ENCODE measurements at places on chromosomes 3 and 15.

DNA sequence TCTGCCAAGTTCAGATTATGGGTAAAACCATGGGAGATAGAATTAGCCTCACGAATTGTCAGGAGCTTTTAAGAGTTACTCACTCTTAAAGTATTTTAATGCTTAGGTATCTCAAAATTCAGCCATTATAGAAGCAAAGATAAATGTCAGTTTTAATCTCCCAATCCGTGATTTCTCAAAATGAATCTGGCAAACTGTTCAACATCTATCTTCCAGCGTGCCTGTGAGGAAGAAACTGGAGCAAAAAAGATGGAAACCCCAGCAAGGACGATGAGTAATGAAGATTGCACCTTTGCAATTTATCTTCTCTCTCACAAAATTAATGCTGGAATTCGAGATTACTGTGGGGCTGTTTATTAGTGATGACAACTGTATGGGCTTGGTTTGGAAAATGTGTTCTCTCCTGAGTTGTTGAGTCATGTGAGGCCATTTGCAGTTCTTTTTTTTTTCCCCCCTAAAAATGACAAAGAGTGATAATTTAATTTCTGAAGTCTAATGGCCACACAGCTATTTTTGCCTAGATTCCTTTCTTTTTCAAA is 70.5 kb downstream of the PYDC2 start:
- DNase-seq: no peak

- no peak for DNase-seq
These were observed 230.0 kb upstream of the ST8SIA2 start for GRCh38 chr15:92163641-92164040.

GRCh38 chr15:68875377-68876116 is 54.8 kb upstream of the SPESP1 start:
- DNase-seq: peak; percentile 29

GRCh38 chr15:41276831-41277230 is 45.8 kb downstream of the CHP1 start:
- no peak for DNase-seq

- DNase-seq: no peak
These were observed 41.5 kb downstream of the SAXO2 start for GRCh38 chr15:82303956-82304777.

DNA sequence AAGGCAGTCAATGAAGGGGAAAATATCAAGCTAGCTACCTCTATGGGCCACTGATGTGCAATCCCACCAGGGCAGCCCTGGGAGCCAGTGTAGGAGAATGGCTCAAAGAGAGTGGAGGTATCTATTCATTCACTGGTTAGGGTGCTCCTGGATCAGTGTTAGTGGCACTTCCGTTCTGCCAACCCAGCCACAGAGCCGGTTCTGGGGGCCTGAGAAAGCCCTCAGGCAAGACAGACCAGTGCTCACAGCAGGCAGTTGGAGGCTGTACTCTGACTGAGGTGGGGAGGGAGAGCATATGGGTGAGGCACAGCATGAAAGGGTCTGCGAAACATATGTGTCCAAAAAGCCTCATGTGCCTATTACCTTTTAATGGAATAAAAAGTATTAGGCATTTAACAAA is 109.3 kb downstream of the KCNMB2 start:
- no peak for DNase-seq

DNA sequence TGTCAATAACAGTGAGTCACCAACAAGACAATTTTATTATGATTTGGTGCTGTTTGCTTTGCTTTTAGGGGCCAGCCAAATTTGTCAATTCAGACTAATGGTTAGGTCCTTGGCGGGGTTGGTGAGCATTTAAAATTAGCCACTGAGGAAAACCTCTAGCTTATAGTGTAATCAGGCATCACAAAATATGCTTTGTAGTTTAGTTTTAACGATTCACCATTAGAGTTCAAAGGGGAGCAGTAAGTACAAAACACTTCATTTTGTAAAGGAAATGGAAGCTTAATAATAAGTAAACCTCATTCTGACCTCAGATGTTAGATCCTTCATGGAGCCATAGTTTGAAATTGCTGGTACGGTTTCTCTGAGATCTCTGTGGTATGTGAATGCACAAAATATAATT is 218.4 kb upstream of the GOLIM4 start:
- DNase-seq: no peak

- no peak for DNase-seq
These were observed 31.6 kb downstream of the EIF4E3 start for GRCh38 chr3:71693641-71694040.

DNA sequence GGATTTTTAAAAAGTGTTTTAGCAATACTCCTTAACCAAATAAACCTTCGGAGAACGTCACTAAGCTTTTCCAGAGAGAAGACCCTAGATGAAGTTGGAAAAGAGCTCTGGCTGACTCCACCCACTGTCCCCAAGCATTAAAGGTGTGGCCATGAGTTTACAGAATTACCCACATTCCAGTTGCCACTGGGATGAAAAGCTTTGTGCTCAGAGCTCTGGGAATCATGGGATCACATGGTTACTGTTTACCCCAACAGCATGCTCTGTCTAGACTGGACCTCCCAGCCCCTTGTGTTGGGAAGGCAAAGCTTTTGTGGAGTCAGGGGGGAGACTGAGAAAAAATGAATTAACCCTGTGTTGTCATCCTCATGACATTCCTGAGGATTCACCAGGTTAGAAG is 55.3 kb downstream of the CCK start:
- no peak for DNase-seq

DNA sequence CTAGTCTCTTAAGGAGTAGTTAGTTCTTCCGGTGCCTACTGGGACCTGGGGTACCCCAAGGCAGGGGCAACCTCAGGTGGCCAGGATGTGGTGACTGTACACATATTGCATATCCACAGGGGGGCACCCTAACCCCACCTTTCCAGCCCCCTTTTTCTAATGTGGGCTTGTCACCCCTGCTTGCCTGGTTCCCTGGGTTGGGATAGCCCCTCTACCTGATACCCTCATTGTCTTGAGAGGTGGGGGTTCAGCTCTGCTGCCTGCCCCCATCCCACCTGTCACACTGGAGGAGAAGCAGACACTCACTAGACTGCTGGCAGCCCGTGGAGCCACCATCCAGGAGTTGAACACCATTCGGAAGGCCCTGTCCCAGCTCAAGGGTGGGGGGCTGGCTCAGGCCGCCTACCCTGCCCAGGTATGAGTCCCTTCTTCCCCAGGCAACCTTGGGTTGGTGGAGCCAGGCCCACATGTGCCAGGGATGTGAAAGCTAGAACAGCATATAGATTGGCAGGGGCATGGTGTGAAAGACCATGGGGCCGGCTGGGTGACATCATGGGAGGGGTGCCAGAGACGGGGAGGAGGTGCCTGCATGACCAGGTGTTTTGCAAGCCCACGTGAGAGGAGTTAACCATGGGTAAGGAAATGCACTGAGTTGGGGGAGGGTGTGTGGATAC is 4.0 kb downstream of the GLYCTK start:
- peak; percentile 71 for DNase-seq

DNA sequence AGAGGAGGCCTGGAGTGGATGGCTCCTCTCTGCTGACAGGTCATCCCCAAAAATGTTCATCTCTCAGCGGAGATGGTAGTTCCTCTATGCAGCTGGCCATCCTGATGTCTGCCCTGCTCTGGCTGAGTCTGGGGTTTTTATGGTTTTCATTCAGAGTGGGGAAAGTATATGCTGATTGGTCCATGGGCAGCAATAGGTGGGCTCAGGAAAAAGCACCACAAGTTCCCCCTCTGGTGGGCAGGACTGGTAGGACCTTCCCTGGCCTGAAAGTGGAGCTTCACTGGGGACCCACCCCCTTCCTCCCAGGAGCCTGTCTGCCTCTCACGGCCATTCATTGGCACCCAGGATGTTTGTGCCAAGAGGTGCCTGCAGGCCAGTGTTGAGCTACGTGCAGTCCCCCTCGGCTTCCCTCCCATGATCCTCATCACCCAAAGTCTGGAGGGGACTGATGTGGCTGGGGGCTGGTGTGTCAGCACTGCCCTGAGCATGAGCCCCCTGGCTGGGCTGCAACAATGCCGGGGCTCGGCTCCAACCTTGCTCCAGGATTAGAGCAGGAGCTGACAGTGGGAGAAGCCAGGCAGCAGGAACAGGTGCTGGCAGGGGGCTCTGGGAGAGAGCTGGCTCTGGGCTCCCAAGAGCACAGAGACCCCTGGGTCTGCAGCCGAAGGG is 13.1 kb upstream of the BLOC1S6 start:
- DNase-seq: no peak

GRCh38 chr3:167969548-167969947 is 126.2 kb downstream of the GOLIM4 start:
- DNase-seq: no peak

GRCh38 chr3:105334138-105334882 is 32.4 kb upstream of the ALCAM start:
- no peak for DNase-seq

GRCh38 chr3:171956181-171956683 is 83.1 kb upstream of the FNDC3B start:
- no peak for DNase-seq

DNA sequence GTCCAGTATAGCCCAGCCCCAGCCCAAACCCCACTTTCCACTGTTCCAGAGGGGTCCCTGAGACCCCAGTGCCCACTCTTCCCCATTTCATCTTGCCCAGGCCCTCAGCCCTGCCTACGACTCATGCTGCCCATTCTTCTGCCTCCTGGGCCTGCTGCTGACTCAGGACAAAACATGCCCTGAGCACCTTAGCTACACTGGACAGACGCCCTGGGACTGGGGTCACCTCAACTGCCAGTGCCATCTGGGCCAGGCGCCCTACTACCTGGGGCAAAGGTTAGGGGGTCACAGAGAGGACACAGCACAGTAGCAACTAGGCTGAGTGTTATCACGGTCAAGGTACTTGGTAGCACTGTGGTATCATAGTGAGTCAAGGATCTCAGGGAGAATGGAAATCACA is 2.6 kb upstream of the LAMB2 start:
- DNase-seq: no peak

DNA sequence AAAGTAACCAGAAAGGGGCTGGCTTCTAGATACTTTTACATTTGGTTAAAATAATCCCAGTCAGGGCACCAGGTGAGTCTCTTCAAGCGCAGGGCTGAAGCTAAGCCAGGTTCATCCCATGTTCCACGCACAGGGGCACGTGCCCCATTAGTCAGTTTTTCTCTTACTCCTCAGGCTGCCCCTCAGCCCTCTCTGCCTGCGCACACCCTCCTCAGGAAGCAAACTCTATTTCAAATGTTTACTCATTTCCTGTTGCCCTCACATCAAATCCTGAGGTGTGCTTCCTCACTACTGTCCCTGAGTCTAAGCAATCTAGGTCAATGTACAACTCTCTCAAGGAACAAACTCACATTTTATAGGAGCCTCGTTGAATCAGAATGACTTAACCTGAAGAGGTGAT is 48.5 kb downstream of the THBS1 start:
- DNase-seq: peak; percentile 24

DNA sequence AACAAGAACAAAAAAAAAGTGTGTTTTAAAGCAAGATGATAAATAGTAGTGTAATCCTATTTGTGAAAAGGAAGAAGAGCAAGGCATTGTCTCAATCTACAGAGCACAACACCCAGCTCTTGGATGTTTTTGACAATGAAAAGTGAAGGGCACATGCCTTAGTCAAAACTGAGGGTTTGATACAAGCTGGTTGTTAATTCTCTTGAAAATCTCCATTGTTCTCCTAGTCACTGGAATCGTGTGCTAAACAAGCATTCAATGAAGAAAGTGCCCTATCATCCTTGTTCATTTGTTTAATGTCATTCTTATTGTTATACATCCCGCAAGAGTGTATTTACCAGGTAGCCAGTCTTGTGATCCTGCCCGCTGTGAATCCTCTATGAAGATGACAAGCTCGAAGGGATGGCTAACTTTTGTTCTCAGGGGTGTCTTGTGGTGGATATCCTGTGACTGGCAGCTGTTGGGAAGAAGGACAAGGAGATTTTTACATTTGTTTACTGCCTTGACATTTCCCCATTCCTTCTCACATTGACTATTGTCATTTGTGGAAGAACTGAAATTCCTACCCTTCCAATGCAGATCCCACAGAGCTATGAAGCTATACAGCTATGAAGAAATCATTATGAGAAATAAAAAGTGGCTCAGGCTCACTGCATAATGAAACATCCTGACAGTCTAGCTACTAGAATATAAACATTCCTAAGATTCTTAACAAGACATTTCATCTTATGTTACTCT is 175.9 kb downstream of the VGLL3 start:
- DNase-seq: no peak

GRCh38 chr3:113263778-113264177 is 52.4 kb downstream of the BOC start:
- DNase-seq: no peak

- DNase-seq: no peak
These were observed 101.7 kb upstream of the MANF start for GRCh38 chr3:51283421-51283820.

DNA sequence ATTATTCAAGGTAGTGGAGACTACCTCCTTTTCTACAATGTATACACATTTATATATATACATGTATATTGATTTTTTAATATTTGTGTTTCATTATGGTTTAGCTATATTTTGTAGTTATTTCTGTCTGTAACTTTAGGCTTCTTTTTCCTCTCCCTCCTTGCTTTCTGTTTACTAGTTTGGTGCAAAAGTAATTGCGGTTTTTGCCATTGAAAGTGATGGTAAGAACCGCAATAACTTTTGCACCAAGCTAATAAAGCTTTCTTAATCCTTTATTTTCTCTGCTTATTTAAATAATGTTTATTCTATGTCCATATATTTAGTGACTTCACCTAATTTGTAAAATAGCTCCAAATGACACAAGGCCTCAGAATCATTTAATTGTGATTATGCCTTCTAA is 195.3 kb upstream of the PLSCR5 start:
- no peak for DNase-seq

GRCh38 chr3:180749322-180749721 is 70.0 kb upstream of the CCDC39 start:
- DNase-seq: no peak

GRCh38 chr3:188432802-188433520 is 279.0 kb downstream of the LPP start:
- no peak for DNase-seq

- DNase-seq: no peak
These were observed 775.4 kb downstream of the ROBO1 start for GRCh38 chr3:78992400-78992799.

- DNase-seq: no peak
These were observed 390.7 kb downstream of the EFHB start for GRCh38 chr3:19543212-19543841.

DNA sequence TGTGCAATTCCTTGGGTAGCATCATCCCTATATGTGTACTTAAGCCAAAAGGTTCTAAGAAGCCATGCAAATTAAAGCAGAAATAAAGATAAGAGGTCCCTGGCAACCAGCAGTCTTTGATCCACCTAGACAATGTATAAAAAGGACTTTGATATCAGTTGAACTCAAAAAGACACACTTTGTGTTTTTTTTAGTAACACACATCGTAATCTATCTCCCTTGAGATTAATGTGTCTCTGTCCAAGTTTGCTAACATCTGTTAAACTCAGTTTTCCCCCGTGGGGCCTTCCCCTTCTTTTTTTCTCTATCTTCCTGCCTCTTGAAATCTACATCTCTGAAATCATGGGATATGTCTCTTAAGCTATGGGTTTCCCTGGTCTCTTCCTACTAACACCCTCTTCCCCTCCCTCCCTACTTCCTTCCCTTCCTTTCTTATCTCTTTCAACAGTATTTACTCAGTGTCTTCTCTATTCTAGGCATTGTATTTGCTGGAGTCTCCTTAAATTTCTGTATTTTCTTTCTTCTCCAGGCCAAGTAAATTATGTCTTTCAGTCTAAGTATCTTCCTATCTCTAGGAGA is 27.7 kb downstream of the ALDH1A2 start:
- DNase-seq: no peak

GRCh38 chr3:141644931-141645330 is 93.2 kb upstream of the RNF7 start:
- DNase-seq: no peak

- no peak for DNase-seq
These were observed 80.0 kb downstream of the AAGAB start for GRCh38 chr15:67174446-67174845.

GRCh38 chr15:87702270-87702669 is 554.3 kb downstream of the NTRK3 start:
- DNase-seq: no peak
